CD4-positive, CD25-positive, alpha-beta regulatory T cell (primary cell): ENCODE measurements at places on chromosomes 3 and 15. TPM values are rescaled to one million over a fixed set of nuclear protein-coding genes. Genes with fewer than 3 reads are reported as not detected.

Gene LDHAL6B
- not detected for polyA plus RNA-seq

DNA sequence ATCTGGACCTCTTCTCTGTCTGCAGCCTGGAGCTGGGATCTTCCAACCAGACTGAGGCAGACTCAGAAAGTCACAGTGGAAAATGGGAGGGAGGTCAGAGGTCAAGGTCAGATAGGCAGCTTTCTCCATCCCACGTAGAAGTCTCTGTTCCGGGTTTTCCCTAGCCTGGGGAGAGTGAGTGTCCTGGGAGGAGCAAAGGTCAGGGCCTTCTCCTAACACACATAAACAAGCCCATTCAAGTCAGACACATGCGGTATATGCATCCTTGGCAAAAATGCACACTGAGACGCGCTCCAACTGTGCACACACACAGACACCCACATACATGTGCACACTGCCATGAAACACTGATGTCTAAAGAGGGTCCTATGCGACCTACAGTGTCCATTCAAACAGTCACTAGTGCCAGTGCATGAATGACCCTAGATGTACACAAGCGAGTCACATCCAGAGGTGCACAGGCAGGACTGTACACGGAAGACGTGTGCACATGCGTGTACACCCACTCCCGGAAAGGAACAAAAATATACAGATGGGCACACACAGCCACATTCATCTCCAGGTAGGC, 681 bp downstream of the TWF2 start:
- peak overlapping the region; percentile 90 for H3K27ac ChIP-seq
- no peaks in the 10 kb centered on the region for H3K27me3 ChIP-seq
- H3K4me3 ChIP-seq, result peak overlapping the region; percentile 97
- DNase-seq, result no peak

Gene CEMIP
- polyA plus RNA-seq, result not detected

Gene SLC22A13
- polyA plus RNA-seq, result 0.40 TPM

Gene APOD
- polyA plus RNA-seq, result not detected

GRCh38 chr3:68070186-68070585, 415.8 kb upstream of the SUCLG2 start:
- DNase-seq, result no peak
- no peaks in the 10 kb centered on the region for H3K4me1 ChIP-seq
- H3K36me3 ChIP-seq, result no peaks in the 10 kb centered on the region
- no peak overlapping the region for H3K4me3 ChIP-seq
- no peak overlapping the region for H3K27ac ChIP-seq

Gene FEZF2
- not detected for polyA plus RNA-seq

- H3K36me3 ChIP-seq, result no peaks in the 10 kb centered on the region
- no peaks in the 10 kb centered on the region for H3K4me1 ChIP-seq
- H3K4me3 ChIP-seq, result no peak overlapping the region
- no peaks in the 10 kb centered on the region for H3K27me3 ChIP-seq
- DNase-seq, result no peak
- no peak overlapping the region for H3K27ac ChIP-seq
These were observed 37.1 kb downstream of the QTRT2 start for GRCh38 chr3:114093596-114093995.

DNA sequence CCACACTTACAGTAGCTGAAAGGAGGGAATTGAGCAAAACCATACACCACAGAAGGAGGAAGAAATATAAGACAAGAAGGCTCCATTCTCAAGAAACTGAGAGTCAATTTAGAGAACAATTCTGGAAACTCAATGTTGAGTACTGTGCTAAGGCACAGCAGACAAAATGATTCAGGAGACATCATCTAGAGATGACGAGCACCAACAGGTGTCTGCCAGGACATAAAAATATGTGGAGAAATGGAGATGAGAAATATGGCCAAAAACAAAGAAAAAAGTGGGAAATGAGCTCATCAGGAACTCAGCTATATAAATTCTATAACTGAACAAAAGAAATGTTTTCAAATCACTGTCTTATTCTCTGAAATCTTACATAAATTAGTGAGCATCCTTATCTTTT, 343.7 kb downstream of the ERC2 start:
- H3K27ac ChIP-seq, result no peak overlapping the region
- H3K4me1 ChIP-seq, result no peaks in the 10 kb centered on the region
- no peak overlapping the region for H3K4me3 ChIP-seq
- no peak for DNase-seq

GRCh38 chr3:183591881-183592521, 36.5 kb upstream of the KLHL6 start:
- peaks cover 32% of the 10 kb centered on the region for H3K4me1 ChIP-seq
- H3K4me3 ChIP-seq, result peak overlapping the region; percentile 88
- no peaks in the 10 kb centered on the region for H3K36me3 ChIP-seq
- H3K27ac ChIP-seq, result no peak overlapping the region
- no peaks in the 10 kb centered on the region for H3K27me3 ChIP-seq

DNA sequence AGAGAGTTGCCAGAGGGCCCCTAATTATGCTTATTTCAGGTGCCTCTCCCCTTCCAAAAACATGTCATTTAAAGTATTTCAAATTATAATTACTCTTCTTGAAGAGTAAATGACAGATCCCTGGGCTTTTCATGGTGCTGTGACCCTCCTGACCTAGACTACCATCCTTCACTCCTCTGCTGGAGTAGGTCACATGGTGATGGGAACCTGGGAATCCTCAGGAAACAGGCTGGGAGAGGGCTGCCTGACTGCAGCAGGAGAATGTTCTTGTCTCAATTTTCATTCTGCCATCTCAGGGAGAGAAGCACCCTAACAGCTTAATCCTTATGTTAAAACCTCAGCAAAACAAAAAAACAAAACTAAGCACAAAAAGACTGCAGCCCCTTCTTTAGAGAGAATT, 24.6 kb downstream of the PGBD4 start:
- no peak overlapping the region for H3K27ac ChIP-seq
- no peak for DNase-seq
- H3K4me3 ChIP-seq, result no peak overlapping the region
- no peaks in the 10 kb centered on the region for H3K4me1 ChIP-seq
- no peaks in the 10 kb centered on the region for H3K27me3 ChIP-seq

- peak; percentile 59 for DNase-seq
- H3K4me1 ChIP-seq, result peaks cover 6% of the 10 kb centered on the region
- no peak within 1 kb of the TSS for H3K27ac ChIP-seq
- H3K27me3 ChIP-seq, result peaks cover 39% of the 10 kb centered on the region
These were observed at the start of gene DOCK3 for GRCh38 chr3:50674349-50675178. Gene DOCK3 (plus strand): TSS chr3:50674927. CDS start chr3:50675264, 337 bp downstream.

DNA sequence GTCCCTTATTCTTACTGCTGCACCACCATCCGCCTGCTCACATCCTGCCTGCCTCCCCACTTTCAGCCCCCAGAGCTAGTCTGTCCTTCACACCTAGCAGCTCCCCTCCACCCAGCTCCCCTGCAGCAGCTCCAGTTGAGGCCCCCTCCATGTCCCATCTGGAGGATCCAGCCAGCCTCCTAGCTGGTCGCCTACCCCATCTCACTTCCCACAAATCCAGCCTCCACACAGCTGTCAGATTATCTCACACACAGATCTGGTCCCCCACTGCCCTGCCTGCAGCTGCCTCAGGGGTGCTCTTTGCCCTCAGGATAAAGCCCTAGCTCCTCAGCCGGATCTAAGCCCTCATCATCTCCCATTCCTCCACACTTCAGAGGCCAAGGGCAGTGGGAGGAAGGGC, 8.8 kb upstream of the SEMA7A start:
- H3K4me3 ChIP-seq, result no peak overlapping the region
- H3K27me3 ChIP-seq, result no peaks in the 10 kb centered on the region
- H3K4me1 ChIP-seq, result no peaks in the 10 kb centered on the region
- H3K27ac ChIP-seq, result no peak overlapping the region

DNA sequence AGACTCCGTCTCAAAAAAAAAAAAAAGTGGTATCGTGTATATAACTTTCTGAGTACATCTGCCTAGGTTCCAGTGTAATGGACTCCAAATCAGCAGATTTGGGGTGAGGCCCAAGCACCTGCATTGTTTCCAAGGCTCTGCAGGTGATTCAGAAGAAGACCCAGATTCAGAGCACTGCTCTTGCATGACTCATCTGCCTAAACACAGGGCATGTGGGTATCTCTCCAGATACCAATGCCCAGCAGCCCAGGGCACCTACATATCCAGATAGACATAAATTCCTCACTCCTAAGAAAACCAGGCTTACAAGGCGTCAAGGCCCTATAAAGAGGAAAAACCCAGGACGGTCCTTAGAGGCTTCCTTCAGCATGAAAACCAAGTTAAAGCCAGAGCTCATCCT, 24.3 kb downstream of the NDUFAF1 start:
- no peaks in the 10 kb centered on the region for H3K4me1 ChIP-seq
- H3K4me3 ChIP-seq, result no peak overlapping the region
- peaks cover 5% of the 10 kb centered on the region for H3K36me3 ChIP-seq
- H3K27me3 ChIP-seq, result no peaks in the 10 kb centered on the region

DNA sequence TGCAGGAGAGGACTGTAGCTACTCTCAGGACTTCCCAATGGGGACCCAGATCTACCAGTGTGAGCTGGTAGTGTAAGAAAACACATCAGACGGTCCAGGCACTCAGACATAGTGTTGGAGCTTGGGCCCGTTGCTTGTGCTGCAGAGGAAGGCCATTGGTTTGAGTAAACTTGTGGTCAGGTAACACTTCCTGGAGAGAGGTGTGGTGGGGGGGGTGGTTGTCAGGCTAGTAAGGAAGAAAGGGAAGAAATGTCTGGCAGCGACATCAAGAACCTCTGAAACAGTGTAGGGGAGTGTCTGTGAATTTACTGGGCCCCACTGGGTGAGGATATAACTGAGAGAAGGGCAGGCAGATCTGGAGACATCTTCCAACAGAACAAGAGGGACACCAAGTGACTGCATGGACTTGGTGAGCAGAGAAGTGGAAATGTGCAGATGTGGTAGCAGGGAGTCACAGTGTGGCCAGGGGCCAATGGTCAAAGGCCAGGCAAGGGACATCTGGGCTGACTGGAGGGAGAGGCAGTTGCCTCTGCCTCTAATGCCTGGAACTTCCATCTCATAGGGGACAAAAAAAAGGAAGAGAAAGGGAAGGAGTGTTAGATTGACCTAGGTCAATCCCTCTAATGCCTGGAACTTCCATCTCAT, 63.7 kb upstream of the MRPS22 start:
- no peak overlapping the region for H3K4me3 ChIP-seq
- DNase-seq, result no peak
- H3K36me3 ChIP-seq, result no peaks in the 10 kb centered on the region
- no peak overlapping the region for H3K27ac ChIP-seq
- no peaks in the 10 kb centered on the region for H3K27me3 ChIP-seq

DNA sequence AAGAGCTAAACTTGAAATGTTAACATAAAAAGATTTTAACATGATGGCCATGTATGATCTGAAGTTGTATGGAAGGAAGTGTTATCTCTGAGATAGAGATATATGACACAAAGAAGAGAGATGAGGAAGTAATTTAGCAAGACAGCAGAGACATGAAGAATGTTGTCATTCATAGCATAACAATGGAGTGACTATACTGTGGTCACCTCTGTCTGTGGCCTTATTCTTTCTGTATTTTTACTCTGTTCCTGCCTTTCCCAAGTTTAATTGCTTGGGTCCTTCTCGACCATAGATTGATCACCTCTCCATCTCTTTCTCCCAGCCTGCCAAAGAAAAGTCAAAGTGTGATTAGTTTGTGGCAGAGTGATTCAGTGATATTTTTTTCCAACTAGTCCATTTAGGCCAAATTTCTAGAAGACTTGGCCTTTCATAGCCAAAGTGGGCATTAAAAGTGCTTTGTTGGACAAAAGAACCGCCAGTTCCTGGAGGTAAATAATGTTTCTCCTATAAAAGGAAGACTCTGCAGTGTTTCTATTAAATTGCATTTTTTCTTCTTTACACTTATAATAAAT, 711.9 kb downstream of the CADM2 start:
- H3K36me3 ChIP-seq, result no peaks in the 10 kb centered on the region
- no peak overlapping the region for H3K27ac ChIP-seq
- no peaks in the 10 kb centered on the region for H3K4me1 ChIP-seq

Gene TTLL13
- 0.13 TPM for polyA plus RNA-seq
